ENCODE measurements at places on chromosomes 2 and 18.
A peak's percentile ranks its signal among the peaks of the same experiment; 100 is the strongest.

DNA sequence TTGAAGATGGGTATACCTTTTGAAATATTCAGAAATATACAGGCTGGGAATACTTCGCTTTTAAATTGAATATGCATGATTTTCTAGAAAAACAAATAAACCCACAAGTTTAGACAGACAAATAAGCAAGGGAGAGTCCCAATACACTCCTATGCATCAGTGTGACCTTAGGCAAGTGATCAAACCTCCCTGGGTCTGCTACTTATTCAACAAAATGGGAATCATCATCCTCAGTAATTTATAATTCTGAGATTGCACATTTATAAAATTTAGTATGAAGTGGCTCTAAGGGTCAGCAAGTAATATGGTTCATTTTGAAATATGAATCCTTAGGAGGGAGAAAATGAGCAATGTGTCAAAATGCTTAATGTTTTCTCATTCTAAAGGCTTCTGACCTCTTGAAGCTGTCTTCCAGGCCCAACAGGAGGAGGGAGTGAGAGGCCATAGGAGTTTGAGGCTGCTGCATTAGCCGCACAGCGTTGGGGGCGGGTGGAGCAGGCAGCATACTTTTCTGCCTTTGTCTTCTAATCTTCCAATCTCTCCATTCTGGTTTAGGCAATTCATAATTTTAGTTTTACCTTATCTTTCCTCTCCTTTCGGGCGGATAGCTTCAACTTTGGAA, 155.1 kb downstream of the TRIB2 start:
- DNase-seq, result no peak

- no peak for DNase-seq
Observed at GRCh38 chr2:120794716-120795115, 59.0 kb downstream of the GLI2 start.

GRCh38 chr2:201572846-201573508, 70.3 kb downstream of the TMEM237 start:
- DNase-seq, result no peak

DNA sequence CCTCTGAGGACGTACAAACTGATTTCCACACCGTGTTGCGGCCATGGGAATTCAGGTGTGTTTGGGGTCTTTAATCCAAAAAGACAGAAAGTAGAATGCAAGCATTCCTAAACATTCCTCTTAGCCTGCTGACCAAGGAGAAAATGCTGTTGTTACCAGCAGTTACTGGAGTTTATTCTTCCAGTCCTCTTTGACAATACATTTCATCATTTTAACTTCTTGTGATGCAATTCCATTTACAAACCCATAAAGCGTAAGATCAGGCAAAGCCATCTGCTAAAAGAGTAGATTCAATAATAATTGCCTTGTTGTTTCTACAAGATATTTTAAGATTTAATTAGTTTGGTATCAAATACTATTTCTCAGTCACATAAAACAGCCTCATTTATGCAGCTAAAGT, 32.7 kb downstream of the SPIRE1 start:
- no peak for DNase-seq

- no peak for DNase-seq
Observed at GRCh38 chr18:79490626-79491041, 94.9 kb downstream of the NFATC1 start.

GRCh38 chr2:128584296-128584890, 265.7 kb upstream of the HS6ST1 start:
- no peak for DNase-seq

DNA sequence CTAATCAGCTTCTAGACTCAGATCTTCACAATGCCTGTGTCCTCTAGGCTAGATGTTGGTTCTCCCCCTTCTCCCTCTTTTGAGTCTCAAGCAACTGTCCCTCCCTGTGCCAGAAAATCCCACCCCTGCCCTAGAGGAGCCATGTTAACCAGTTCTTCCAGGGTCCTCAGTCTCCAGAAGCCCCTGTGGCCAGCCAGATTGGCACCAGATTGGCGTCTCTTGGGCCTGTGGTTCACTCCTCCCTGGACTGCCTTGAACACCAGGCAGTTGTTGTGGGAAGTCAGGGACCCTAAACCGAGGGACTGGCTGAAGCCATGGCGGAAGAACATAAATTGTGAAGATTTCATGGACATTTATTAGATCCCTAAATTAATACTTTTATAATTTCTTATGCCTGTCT, 36.6 kb downstream of the CYP26B1 start:
- DNase-seq, result no peak

DNA sequence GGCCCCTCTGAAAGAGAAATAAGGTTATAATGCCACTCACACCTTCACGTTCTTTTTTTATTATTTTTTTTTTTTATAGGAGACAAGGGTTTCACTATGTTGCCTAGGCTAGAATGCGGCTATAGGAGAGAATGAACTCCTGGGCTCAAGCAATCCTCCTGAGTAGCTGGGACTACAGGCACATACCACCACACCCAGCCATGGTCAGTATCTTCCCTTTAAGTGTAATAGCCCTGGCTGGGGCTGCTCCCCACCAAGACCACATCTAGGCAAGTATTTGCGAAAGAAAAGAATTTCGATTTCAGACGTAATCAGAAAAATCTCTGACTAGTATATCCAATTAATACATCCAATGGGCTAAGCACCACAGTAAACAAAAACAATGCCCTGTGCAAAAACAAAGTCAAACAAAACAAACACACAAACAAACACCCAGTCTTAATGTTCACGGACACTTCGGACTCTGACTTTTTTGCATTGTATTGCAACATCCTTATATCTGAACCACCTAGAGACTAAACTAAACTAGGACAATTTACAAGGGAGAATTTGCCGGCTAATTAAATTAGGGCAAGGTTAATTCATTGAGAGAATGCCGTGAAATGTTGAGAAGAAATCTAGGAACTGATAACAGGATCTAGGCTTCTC, 49.6 kb upstream of the TLK1 start:
- DNase-seq, result no peak

- DNase-seq, result no peak
Observed at GRCh38 chr2:7027956-7028655, 110.9 kb downstream of the RNF144A start.

- no peak for DNase-seq
Observed at GRCh38 chr2:183729380-183729779, 605.1 kb downstream of the NUP35 start.

DNA sequence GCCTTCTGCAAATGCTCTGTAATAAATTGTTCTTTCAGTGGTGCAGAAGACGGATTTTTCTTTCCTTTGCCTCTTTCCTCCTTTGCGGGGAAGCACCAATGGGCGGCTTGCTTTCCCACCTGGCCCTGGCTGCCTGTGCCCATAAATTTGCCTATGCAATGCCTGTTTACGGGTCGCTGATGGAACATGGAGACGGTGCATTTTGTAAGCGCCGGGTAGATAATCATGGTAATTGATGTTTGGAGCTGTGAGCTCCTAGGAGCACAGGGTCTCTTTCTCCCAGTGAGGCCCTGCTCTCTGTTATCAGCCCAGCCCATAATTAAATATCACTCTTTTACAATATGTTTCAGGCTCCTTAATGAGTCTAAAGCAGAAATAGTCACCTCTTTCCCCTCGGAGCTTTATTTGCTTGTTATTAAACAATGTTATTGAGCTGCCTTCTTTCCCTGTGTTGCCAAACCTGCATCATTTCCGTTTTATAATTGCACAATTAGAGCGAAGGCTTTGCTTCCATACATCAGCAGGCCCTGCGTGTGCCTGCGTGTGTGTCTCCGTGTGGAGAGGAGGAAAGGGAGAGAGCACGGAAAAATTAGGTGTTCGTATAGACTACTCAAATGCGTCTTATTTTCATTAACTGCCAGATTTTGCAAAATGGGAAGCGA, 437.4 kb upstream of the POU3F3 start:
- no peak for DNase-seq

DNA sequence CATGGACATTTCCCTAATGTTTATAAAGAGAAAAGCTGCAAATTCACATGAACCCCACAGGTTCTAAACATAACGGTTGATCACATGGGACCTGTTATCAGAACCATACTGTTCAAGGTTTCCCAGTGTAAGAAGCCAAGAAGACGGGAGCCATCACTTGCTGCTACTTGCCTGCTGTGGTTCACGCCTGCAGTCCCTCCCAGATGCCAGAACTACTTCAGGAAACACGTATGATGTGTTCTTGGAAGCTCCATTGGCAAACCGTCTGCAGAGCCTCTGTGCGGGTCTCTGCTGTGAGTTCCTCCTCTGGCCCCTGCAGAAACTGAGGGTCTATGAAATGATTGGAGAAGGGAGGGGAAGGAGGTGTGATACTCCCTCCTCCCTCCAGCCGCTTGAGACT, 75.2 kb downstream of the CABLES1 start:
- no peak for DNase-seq

DNA sequence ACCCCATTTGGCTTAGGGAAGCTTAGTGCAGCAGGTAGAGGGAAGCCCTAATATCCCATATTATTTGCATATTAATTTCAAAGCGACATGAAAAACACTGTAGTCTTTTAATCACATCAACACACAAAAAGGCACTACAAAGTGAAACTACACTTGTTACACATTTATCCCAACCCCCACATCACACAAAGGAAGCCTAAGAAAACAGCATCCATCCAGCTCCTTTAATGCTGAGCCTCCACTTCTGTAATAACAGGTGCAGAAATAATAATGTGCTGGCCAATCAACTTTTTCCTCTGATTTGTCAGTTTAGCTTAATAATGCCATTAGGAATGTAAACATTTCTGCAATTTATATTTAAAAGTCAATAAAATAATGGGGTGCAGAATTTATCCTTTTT, 274.0 kb downstream of the TCF4 start:
- DNase-seq, result no peak

DNA sequence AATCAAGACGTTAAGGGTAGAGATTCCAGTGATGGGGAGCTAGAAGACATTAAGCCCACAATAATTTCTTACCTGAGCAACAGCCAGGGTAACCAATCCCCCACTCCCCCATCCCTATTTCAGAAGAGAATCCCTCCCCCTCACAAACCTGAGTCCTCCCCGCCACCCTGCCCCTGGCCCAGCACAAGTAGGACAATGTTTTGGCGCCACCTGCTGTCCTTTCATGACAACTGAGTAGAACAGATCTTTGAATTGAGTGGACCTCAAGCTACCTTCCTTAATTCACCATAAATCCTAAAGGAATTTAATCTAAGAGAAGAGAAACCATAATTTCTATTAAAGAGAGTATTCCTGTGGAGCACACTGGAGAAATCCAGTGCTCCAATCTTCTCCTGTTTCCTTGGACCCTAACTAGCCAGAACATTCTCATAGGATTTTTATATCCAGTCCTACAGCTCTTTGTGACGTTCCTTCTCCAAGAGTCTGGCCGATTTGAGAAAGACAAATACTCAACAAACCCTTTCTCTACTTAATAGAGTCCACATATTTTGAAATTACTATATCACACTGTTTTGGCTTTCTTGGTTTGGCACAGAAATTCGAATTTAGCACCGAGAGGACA, 41.1 kb downstream of the NHEJ1 start:
- peak; percentile 3 for DNase-seq

GRCh38 chr2:28339516-28340175, 53.0 kb upstream of the FOSL2 start:
- DNase-seq, result no peak
